Thoracic aorta (tissue), 2 donors: ENCODE measurements at places on chromosomes 7 and 10. TPM values are rescaled to one million over a fixed set of nuclear protein-coding genes. Genes with fewer than 3 reads are reported as not detected.

Gene C7orf57
- not detected for total RNA-seq

Gene DEPP1
- 473 TPM for total RNA-seq

Gene SEMA3E
- 15.2 TPM for total RNA-seq

Gene DDX50
- total RNA-seq = 30.6 TPM

Gene OR2A12
- not detected for total RNA-seq

Gene ANKRD26
- total RNA-seq = 7.2 TPM

Gene CALML3
- total RNA-seq = not detected

Gene ITIH2
- total RNA-seq = not detected

Gene CHRM2
- total RNA-seq = not detected

Gene TUBB8
- total RNA-seq = not detected

Gene ACSL5
- total RNA-seq = 16.7 TPM

Gene PDE6C
- total RNA-seq = not detected

Gene ECD
- total RNA-seq = 39.2 TPM

Gene HABP2
- total RNA-seq = not detected

Gene ZNF282
- 11.1 TPM for total RNA-seq

Gene XRCC2
- 0.14 TPM for total RNA-seq

Gene MSS51
- 2.6 TPM for total RNA-seq

Gene OR13A1
- total RNA-seq = not detected

Gene RAMP3
- total RNA-seq = 76.5 TPM

Gene AKR1D1
- total RNA-seq = not detected

Gene PAOX
- total RNA-seq = 9.1 TPM

Gene PRRT4
- total RNA-seq = 2.2 TPM

Gene RGR
- total RNA-seq = not detected

Gene LIPM
- total RNA-seq = not detected

Gene AMPH
- total RNA-seq = 5.9 TPM

Gene TNS3
- 138 TPM for total RNA-seq

Gene HTR7
- 9.9 TPM for total RNA-seq

Gene OR9A2
- total RNA-seq = not detected

Gene ATG9B
- not detected for total RNA-seq

Gene GJC3
- total RNA-seq = 2.6 TPM

Gene GATA3
- not detected for total RNA-seq

Gene PPIA
- total RNA-seq = 1,002 TPM

Gene OR2A1
- total RNA-seq = 0.14 TPM

Gene ZNF783
- total RNA-seq = 28.9 TPM

Gene CPSF4
- total RNA-seq = 42.3 TPM

Gene HGF
- 35.7 TPM for total RNA-seq

Gene UCN3
- total RNA-seq = not detected

Gene PIK3AP1
- 20.2 TPM for total RNA-seq

Gene GRM3
- not detected for total RNA-seq

Gene BAG3
- total RNA-seq = 48.9 TPM

Gene BCCIP
- 49.2 TPM for total RNA-seq

Gene MINDY4
- 32.0 TPM for total RNA-seq

Gene MPLKIP
- 20.2 TPM for total RNA-seq

Gene CFAP46
- total RNA-seq = not detected

Gene ZPBP
- total RNA-seq = not detected

Gene FFAR4
- total RNA-seq = 1.3 TPM

Gene NKX2-3
- total RNA-seq = 0.42 TPM

Gene LRRC61
- total RNA-seq = 4.6 TPM

Gene TAS2R39
- total RNA-seq = not detected

Gene HTR5A
- not detected for total RNA-seq

Gene FBXO24
- total RNA-seq = not detected

Gene FAM24A
- not detected for total RNA-seq

Gene GRID2IP
- 0.35 TPM for total RNA-seq

Gene RNF32
- not detected for total RNA-seq

Gene MRC1
- 73.4 TPM for total RNA-seq

Gene CALD1
- 1,038 TPM for total RNA-seq

Gene TMEM213
- total RNA-seq = not detected
